ENCODE measurements at places on chromosomes 3 and 15. TPM values are rescaled to one million over a fixed set of nuclear protein-coding genes. Genes with fewer than 3 reads are reported as not detected.

DNA sequence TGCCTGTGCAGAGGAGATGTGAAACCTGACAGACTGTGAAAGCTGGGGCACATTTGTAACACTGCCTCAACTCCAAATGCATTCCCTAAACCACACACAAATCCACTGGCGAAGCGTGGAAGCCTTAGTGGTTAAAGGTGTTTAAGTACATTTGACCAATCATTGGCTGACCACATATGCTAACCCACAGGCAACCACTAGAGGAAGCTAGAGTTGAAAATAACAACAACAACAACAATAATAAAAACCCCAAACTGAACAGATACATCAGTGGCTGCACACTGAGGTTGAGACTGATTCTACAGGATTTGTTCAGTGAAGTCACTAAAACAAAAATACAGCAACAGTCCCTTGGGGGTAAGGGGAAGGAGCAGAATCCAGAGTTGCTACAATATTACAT is 129.7 kb downstream of the TJP1 start:
- no peak for DNase-seq

Gene LYZL4
- not detected for total RNA-seq

DNA sequence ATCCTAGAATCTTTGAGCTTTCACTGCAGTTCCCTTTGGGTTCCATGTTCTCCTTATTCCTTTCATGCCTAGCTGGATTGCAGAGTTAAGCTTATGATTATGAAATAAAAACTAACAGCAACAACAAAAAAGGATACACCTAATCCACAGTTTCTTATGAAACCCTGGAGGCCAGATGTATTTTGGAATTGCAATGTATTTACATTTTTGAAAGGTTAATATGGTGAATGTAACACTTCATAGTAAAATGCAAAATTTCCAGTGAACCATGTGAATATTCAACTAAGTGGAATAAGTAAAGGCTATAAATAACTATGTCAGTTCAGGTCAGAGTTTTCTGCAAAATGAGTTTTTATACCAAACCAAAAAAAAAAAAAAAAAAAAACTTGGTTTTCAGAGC is 65.8 kb upstream of the FLNB start:
- no peak for DNase-seq

Gene IL17RD
- not detected for total RNA-seq

DNA sequence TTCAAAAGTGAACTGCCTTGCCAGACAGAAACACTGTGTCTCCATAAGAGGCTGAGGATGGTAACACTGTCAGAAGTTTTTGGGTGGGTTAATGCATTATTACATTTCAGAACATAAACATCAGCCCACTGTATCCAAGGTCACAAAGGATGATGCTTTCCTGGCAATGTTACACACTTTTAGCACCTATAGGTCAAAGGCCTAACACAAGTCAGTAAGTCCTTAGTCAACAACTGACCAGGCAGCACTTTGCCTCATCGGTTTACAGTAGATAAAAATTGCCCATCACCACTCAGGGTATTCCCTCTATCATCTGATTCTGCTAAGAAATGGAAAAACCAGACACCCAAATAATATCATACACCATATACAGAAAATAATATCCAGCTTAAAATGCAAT is 98.4 kb downstream of the CTNNB1 start:
- no peak for DNase-seq

Gene PPP1R14D
- not detected for total RNA-seq

DNA sequence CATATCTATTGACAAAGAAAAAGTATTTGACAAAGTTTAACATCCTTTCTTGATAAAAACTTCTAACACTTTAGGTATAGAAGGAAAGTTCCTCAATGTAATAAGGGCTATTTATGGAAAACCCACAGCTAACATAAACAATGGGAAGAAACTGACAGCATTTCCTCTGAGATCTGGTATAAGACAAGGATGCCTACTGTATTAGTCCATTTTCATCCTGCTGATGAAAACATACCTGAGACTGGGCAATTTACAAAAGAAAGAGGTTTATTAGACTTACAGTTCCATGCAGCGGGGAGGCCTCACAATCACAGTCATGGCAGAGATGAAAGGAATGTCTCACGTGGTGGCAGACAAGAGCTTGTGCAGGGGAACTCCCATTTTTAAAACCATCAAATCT is 17.8 kb upstream of the CLDN1 start:
- no peak for DNase-seq

All from activated CD8-positive, alpha-beta T cell treated with anti-CD3 and anti-CD28 coated beads, Interleukin-2, amount 10 ng/mL, durations not matched to agents 7 days and 5 days (primary cell).